Activated CD4-positive, alpha-beta memory T cell treated with anti-CD3 and anti-CD28 coated beads, Interleukin-2, amount 10 ng/mL, durations not matched to agents 7 days and 5 days (primary cell): ENCODE measurements at places on chromosomes 13 and 19.
A peak's percentile ranks its signal among the peaks of the same experiment; 100 is the strongest.

DNA sequence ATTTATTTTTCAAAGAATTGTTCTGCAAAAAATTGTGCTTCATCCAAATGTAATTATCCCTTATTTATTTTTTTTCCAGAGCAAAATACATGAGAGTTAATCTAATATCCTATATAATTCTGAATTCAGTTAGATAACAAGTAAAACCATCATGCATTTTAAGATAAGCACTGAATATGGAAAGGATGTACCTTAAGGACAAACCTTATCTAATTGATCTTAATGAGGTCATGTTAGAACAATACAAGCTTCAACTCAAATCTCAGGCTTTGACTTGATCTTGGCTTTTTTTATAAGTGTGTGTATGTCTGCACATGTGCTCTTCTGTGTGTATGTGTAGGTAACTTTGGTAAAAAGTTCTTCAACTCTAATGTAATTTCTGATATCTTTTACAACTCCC is 1828.8 kb downstream of the PCDH9 start:
- DNase-seq = no peak

GRCh38 chr13:97440598-97441170 is 6.7 kb downstream of the RAP2A start:
- no peak for DNase-seq

DNA sequence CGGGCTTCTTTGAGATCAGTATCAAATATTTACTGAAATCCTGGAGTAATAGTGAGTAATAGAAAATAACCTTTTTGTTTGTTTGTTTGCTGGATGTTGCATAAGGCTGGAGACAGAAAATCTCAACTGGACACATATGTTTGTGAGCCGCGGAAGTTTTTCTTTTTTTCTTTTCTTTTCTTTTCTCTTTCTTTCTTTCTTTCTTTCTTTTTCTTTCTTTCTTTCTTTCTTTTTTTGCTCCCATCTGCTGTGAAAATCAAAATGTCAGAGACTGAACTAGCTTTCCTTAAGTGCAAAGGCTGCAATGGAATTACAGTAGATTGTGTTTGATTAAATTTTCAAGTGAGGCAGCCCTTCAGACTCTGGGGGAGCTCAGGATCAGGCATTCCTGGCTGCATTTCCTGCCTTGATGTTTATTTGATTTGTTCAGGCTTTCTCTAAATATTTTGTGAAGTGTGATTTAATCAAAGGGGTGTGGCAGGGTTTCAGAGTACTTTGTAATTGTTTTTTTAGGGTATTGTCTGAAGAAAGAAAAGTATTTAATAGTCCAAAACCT is 319 bp downstream of the FRY start:
- DNase-seq = no peak

DNA sequence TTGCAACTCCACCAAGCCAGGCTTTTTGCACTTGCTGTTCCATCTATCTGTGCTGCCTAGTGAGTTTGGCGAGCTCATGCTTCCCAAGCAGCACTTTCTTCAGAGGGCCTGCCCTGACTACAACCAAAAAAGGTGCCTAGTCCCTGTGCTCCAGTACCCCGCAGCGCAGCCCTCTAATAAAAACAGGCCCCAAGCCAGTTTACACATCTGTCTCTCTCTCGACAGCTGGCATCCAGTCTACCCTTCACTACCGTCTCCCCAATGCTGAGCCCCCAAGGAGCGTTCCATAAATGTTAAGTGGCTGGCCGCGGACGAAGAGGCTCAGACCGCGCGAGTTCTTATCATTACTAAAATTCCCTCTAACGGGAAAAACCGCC is 512 bp downstream of the MED4 start:
- peak; percentile 21 for DNase-seq

- no peak for DNase-seq
Measured at GRCh38 chr19:51784109-51784785, 10.7 kb upstream of the FPR3 start.

DNA sequence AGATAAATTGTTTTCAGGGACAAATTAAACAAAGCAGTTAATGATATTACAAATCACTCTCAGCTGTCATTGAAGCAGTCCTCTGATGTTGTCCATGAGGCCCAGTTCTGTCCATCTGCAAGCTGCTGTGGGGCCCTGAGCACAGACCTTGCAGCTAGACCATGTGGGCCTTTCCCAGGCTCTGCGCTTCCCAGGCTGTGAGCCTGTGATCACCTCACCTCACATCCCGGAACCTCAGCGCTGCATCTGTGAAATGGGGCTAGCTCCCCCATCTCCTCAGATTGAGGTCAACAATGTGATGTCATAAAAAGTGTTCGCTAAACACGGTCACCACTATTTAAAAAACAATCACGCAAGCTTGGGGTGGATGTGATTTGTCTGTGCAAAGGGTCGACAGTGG is 51.9 kb upstream of the UQCRFS1 start:
- no peak for DNase-seq

DNA sequence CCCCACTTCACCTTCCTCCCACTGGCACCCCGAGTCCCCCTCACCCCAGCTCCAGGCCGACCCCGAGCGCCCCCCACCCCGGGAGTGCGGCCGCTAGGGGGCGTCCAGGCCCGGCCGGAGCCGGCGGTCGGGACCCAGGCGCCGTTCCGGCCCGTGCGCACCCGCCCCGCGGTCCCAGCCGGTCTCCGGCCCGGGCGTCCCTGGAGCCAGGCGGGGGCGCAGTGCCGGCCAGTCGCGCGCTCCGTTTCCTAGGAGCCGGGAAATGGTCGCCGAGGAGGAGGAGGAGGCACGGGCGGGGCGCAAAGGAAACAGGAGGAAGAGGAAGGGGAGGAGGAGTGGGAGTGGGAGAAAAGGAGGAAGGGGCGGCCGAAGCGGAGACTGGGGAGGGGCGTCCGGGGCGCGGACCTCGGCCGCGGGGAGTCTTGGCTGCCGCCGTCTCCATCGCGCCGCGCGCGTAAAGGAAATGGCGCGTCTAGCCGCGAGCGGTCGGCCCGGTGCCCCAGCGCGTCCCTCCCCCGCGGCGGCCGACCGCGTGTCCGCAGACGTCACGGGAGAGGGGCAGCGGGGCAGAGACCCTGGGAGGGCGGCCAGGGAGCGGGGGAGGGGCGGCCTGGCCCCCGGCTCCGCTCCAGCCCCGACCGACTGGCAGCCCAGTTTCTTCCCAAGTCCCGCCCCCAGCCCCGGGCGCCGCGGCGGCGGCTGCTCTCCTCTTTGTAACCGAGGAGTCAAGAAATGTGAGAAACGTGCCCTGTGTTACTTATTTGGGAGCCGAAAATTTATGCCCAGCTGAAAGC is 1.1 kb upstream of the KCTD15 start:
- peak; percentile 64 for DNase-seq

DNA sequence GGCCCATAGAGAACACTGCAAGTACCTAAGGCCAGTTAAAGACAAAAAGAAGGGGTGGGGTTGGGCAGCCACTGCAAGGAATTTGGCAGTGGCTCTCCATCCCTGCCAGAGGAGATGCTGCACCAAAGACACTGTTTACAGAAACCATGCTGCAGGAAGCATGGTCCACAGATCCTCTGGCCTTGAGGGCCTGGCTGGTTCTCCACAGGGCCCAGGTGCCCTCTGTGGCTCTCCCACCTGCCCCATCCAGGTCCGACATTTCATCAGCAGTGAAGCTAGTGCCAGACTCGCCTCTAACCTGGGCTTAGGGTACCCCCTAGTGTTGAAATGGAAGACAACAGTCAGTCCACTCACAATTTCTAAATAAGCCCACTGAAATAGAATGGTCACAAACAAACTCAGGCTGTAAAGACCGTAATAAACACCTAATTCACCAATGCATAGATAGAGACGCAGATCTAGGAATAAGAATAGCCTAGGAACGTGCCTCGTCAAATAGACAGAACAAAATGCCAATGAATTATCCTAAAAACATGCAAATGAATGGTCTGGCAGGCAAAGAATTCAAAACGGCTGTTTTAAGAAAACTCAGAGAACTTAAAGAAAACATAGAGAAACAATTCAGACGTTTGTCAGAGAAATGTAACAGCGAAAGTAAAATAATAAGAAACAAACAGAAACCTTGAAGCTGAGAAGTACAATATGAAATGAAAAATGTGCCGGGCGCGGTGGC is 23.3 kb downstream of the LYPD4 start:
- peak; percentile 47 for DNase-seq
